ENCODE measurements at places on chromosomes 2 and 18.
A peak's percentile ranks its signal among the peaks of the same experiment; 100 is the strongest.

DNA sequence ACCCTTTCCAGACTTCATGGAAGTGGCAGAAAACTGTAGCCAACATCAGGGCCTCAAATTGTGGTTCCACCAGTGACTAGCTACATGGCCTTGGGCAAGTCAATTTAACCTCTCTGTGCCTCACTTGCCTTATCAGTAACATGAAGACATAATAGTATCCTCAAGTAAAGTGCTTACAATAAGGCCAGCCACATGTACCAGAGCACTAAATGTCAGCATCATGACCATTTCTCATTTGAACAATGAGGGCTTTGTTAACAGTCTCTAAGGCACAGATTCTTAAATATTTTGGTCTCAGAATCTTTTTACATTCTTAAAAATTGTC lies 5.8 kb upstream of the KCMF1 start:
- DNase-seq, result no peak

DNA sequence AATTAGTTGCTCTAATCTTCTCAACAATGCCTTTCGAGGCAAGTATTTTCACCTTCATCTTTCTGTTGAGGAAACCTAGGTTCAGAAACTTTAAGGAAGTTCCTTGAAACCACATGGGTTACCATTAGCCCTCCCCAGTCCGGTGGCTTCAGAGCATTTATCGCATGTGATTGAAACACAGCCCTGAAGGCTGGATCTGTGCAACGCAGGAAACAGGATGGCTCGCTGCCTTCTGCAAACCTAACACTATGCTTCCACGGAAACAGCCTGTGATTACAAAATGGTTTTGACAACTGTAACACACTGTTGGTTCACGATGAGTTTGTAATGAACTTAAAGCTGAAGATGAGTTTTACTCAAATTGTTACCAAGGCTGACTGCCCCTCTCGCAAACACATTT lies 68.5 kb downstream of the EPB41L3 start:
- DNase-seq, result no peak

- no peak for DNase-seq
Observed at GRCh38 chr2:157592948-157593347, 35.7 kb downstream of the ACVR1C start.

DNA sequence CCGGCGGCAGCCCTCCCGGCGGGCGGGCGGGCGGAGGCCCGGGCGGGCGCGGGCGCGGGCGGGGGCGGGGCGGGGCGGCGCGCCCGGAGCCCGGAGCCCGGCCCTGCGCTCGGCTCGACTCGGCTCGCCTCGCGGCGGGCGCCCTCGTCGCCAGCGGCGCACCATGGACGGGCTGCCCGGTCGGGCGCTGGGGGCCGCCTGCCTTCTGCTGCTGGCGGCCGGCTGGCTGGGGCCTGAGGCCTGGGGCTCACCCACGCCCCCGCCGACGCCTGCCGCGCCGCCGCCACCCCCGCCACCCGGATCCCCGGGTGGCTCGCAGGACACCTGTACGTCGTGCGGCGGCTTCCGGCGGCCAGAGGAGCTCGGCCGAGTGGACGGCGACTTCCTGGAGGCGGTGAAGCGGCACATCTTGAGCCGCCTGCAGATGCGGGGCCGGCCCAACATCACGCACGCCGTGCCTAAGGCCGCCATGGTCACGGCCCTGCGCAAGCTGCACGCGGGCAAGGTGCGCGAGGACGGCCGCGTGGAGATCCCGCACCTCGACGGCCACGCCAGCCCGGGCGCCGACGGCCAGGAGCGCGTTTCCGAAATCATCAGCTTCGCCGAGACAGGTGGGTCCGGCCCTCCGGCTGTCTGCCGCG lies at the start of gene INHBB:
Gene INHBB (plus strand): TSS at position 111 of the 641 bp plus-strand sequence. CDS start 53 bp downstream, at position 164.
- DNase-seq, result no peak

DNA sequence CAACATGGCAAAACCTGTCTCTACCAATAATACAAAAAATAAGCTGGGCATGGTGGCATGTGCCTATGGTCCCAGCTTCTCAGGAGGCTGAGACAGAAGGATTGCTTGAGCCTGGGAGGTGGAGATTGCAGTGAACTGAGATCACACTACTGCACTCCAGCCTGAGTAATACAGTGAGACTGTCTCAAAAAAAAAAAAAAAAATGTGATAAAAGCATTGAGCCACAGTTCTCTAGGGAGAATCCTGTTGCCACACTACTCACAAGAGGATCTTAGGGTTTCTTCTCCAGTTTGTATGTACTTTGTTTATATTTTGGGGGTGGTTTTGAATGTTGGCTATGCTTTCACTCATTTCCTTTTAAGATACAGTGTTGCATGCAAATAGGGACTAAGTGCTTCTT lies 62.0 kb downstream of the TMEM185B start:
- DNase-seq, result no peak

GRCh38 chr18:9113468-9114149 lies 11.1 kb downstream of the NDUFV2 start:
- no peak for DNase-seq

DNA sequence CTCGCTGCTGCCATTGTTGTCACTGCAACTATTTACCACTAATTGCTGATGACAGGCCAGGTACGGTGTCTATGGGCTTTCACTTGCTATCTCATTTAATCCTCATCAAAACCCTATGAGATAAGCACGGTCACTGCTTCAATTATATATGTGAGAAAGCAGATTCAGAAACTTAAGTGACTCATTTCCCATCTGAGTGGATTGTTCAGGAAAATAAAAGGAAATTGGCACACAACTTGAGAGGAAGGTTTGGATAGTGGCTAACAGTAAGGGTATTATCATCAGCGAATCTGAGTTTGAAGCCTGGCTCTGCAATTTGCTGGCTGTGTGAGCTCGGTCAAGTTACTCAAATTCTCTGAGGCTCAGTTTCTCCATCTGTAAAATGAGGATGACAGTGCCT lies 196.0 kb downstream of the KCNS3 start:
- no peak for DNase-seq

DNA sequence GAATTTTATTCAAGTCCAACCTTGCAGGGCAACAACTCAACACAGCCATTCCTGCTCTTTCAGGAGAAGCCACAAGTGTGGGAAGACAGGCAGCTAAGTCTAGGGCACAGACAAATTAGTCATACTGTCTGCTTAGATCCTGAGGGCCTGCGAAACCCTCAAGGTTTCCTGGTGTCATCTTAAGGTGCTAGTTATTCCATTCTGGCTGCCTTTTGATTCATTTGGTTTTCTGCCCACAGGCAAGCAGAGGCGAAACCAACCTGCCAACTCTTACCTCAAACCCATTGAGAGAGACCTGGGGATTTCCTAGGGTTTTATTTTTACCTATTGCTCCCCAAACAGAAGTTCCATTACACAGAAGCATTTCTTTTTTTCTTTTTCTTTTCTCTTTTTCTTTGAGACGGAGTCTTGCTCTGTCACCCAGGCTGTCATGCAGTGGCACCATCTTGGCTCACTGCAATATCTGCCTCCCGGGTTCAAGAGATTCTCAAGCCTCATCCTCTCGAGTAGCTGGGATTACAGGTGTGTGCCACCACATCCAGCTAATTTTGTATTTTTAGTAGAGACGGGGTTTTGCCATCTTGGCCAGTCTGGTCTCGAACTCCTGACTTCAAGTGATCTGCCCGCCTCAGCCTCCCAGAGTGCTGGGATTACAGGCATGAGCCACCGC lies 23.7 kb upstream of the SCYGR1 start:
- peak; percentile 83 for DNase-seq

GRCh38 chr18:48897531-48897930 lies 53.2 kb downstream of the SMAD7 start:
- DNase-seq, result no peak

DNA sequence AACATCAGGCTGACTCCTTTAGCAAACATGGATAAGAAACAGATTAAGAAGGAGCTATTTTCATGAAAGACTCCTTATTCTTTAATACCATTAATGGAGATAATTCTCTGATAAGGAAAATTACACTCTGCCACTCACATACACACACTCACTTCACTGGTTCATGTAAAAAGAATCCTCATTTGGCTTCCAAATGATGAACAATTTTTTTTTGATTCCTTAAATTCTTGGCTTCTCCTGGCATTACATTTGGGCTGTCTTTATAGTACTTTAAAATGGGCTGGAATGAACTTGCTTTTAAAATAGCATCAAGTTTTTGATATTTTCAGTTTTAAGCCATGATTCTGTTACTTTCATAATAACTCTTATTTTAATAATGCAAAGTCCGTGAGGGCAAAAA lies 328.6 kb downstream of the SLC8A1 start:
- no peak for DNase-seq

GRCh38 chr2:171810422-171811244 lies 83.4 kb downstream of the SLC25A12 start:
- DNase-seq, result no peak

GRCh38 chr2:228845162-228845925 lies 425.7 kb downstream of the PID1 start:
- no peak for DNase-seq

- DNase-seq, result no peak
Observed at GRCh38 chr2:102789349-102790090, 27.7 kb downstream of the TMEM182 start.

DNA sequence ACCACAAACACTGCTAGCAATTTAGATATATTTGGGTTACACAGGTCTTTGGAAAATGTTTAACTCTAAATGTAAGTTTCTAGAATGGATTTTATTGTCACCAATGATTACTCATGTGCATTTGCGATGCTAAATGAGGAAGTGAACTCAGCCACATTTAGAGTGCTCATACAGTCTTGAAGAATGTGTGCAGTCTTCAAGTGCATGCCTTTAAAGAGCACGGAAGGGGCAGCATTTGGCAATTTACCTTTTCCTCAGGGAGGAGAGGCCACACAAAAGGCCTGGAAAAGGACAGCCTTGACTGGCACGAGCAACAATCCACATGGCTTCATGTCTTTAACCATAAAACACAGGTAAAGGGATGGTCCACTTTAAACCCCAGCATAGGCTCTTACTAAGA lies 78.5 kb upstream of the STK17B start:
- DNase-seq, result no peak

GRCh38 chr2:106551417-106552130 lies 64.4 kb downstream of the CD8B2 start:
- DNase-seq, result no peak

- DNase-seq, result peak; percentile 85
Observed at GRCh38 chr2:37585982-37586621, 85.3 kb downstream of the CDC42EP3 start.

GRCh38 chr2:186919296-186919695 lies 70.3 kb upstream of the ZSWIM2 start:
- DNase-seq, result no peak

GRCh38 chr2:231869704-231870103 lies 56.5 kb downstream of the NPPC start:
- DNase-seq, result no peak

- DNase-seq, result no peak
Observed at GRCh38 chr2:172749388-172749787, 13.7 kb downstream of the RAPGEF4 start.

GRCh38 chr18:13439461-13439860 lies 220.9 kb downstream of the LDLRAD4 start:
- no peak for DNase-seq

GRCh38 chr18:77116201-77117080 lies 16.1 kb downstream of the MBP start:
- no peak for DNase-seq

- DNase-seq, result peak; percentile 30
Observed at GRCh38 chr2:4674007-4674406, 970.6 kb downstream of the DCDC2C start.

DNA sequence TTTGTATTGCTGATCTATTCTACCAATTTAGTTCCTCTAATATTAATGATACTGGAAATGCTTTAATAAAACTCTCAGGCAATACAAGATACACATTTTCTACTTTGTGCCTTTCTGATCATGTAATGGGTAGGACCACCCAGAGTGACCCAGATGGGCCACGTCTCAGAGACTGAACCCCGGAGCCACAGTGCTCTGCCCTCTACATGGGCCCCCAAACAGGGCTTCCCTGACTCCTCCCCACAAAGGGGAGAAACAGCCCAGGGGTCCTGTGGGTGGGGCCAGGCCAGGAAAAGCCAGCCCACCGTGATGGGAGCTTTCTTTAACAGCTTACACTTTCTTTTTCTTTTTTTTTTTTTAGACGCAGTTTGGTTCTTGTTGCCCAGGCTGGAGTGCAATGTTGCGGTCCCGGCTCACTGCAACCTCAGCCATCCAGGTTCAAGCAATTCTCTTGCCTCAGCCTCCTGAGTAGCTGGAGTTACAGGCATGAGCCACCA lies 18.4 kb downstream of the HDAC4 start:
- no peak for DNase-seq

DNA sequence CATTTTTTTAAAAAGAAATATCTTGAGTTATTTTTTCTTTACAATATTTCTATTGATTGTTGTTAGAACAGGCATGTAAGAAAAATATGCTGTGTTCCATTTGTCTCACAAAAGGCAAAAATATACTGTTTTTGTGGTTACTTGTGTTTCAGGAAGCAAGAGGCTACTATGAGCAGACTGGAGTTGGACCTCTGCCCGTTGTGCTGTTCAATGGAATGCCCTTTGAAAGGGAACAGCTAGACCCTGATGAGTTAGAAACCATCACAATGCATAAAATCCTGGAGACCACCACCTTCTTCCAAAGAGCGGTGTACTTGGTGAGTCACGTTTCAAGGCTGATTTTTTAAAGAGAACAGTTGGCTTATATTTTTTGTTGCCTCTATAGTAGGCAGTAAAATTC lies 54.7 kb downstream of the UGGT1 start:
- DNase-seq, result no peak

DNA sequence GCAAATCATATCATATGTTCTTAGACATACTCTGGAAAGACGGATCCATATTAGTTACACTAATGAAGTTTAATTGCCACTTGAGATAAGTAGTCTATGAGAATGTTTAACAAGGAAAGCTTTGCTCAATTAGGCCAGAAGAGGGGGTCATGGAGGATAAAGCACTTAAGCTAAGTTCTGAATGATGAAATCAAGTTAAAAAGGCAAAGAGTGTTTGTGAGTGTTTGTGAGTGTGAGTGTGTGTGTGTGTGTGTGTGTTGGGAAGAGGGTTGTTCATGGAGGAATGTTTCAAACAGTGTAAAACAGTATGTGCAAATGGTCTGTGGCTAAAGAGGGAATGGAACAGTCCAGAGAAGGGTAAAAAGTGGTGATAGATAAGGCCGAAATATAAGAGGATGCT lies 360.9 kb downstream of the ERBB4 start:
- DNase-seq, result no peak

DNA sequence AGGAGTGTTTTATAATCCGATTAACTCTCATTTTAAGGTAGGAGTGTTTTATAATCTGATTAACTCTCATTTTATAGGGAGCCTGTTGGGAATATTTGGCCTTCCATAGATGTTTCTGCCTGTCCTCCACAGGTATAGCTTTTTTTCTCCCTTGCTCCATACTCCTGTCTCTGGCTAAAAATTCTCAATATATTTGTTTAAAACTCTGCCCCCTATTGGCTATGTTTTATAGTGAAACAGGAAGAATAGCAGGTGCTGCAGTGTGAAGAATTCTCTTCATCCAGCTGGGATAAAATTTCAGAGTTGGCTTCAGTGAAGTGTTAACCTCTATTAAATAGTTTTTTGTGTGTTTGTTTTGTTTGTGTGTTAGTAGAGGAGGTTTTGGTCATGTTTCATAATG lies 1046.0 kb upstream of the TMEFF2 start:
- DNase-seq, result no peak

- peak; percentile 58 for DNase-seq
Observed at GRCh38 chr2:67840460-67841068, 222.2 kb downstream of the C1D start.
